ENCODE measurements at places on chromosomes 5 and 9.

DNA sequence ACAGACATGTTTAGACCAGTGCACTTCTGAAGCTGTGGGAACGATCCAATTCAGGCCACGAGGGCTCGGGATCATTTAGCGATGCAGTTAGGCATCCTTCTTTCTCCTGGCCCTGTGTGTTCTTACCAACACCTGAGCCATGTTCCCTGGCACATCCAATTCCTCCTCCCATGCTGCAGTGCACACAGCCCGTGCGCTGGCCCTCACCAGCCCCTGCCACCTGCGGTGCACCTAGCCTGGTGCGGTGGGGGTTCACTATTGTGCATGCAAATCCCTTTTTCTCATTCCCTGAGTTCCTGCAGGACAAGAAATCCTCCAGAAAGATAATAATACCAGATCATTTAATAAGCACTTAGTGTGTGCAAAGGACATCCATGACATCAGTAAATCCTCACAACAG lies 53.5 kb downstream of the NEURL1B start:
- no peaks in the 10 kb centered on the region for H3K36me3 ChIP-seq
- H3K4me1 ChIP-seq: peaks cover 15% of the 10 kb centered on the region
- no peak overlapping the region for H3K4me3 ChIP-seq
- H3K27me3 ChIP-seq: no peaks in the 10 kb centered on the region

- H3K36me3 ChIP-seq: no peaks in the 10 kb centered on the region
- H3K4me3 ChIP-seq: no peak overlapping the region
- DNase-seq: peak; percentile 45
- H3K27me3 ChIP-seq: no peaks in the 10 kb centered on the region
- H3K4me1 ChIP-seq: no peaks in the 10 kb centered on the region
These were observed 177.6 kb upstream of the SMARCA2 start for GRCh38 chr9:1837453-1838084.

GRCh38 chr9:17330097-17330496 lies 195.3 kb downstream of the CNTLN start:
- no peaks in the 10 kb centered on the region for H3K4me1 ChIP-seq
- no peak overlapping the region for H3K4me3 ChIP-seq
- no peaks in the 10 kb centered on the region for H3K27me3 ChIP-seq

- no peaks in the 10 kb centered on the region for H3K36me3 ChIP-seq
- DNase-seq: no peak
- no peaks in the 10 kb centered on the region for H3K4me1 ChIP-seq
- peaks cover 4% of the 10 kb centered on the region for H3K27me3 ChIP-seq
- no peak overlapping the region for H3K27ac ChIP-seq
These were observed 6.2 kb upstream of the TMEM171 start for GRCh38 chr5:73114044-73114688.

DNA sequence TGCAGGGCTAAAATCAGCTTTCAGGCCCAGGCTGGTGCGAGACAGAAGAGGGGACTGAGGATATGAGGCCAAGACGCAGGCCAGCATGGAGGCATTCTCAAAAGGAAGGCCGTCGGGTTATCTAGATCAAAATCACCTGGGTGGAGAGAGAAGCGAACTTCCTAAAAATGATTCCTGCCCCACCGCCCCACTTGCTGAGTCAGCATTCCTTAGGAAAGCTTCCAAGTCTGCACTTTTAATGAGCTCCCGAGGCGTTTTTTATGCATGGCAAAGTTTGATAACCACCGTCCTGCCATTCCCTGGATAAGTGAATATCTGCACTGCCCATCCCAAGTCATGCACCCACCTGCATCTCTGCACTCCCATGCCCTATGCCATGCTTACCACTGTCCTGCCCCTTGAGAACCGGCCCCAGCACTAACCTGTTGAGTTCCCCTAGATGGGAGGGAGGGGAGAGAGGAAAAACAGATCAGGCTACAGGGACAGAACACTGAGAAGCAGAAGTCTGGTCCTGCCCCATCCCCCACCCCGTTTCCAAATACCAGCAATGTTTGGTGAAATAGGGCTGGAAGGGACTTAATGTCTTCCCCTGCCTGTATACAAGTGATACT lies 1.6 kb upstream of the SPOCK1 start:
- H3K27ac ChIP-seq: no peak overlapping the region
- H3K4me1 ChIP-seq: no peaks in the 10 kb centered on the region
- H3K27me3 ChIP-seq: peaks cover 10% of the 10 kb centered on the region
- H3K4me3 ChIP-seq: no peak overlapping the region

- no peak overlapping the region for H3K4me3 ChIP-seq
- no peak overlapping the region for H3K27ac ChIP-seq
- no peaks in the 10 kb centered on the region for H3K4me1 ChIP-seq
- no peaks in the 10 kb centered on the region for H3K36me3 ChIP-seq
These were observed 144.6 kb downstream of the CD180 start for GRCh38 chr5:67052034-67052433.

- H3K27ac ChIP-seq: no peak overlapping the region
- no peaks in the 10 kb centered on the region for H3K4me1 ChIP-seq
- DNase-seq: no peak
- no peak overlapping the region for H3K4me3 ChIP-seq
These were observed 208.8 kb downstream of the SAXO1 start for GRCh38 chr9:18824095-18824666.

GRCh38 chr9:135070198-135070951 lies 17.1 kb upstream of the OLFM1 start:
- H3K4me3 ChIP-seq: no peak overlapping the region
- no peaks in the 10 kb centered on the region for H3K4me1 ChIP-seq
- H3K36me3 ChIP-seq: no peaks in the 10 kb centered on the region
- DNase-seq: no peak

- H3K27me3 ChIP-seq: no peaks in the 10 kb centered on the region
- peak overlapping the region; percentile 97 for H3K4me3 ChIP-seq
- peaks cover 51% of the 10 kb centered on the region for H3K4me1 ChIP-seq
- 0 out of 2 replicates have a peak, but pooled peaks cover 3% of the 10 kb centered on the region for H3K36me3 ChIP-seq
- H3K27ac ChIP-seq: peak overlapping the region; percentile 89
These were observed 2.4 kb downstream of the ANXA6 start for GRCh38 chr5:151154931-151155774.

DNA sequence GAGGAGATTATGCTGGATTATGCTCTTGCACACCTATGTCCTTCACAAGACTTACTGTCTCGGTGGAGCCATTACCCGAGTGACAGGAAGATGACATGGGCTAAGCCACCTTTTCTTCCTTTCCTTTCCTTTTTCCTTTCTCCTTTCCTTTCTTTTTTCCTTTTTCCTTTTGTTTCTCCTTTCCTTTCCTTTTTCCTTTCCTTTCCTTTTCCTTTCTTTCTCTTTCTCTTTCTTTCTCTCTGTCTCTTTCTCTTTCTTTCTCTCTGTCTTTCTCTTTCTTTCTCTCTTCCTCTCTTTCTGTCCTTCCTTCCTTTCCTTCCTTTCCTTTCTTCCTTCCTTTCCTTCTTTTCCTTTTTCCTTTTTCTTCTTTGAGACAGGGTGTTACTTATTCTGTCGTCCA lies 202.5 kb downstream of the ARHGEF28 start:
- H3K27ac ChIP-seq: no peak overlapping the region
- no peaks in the 10 kb centered on the region for H3K4me1 ChIP-seq
- no peaks in the 10 kb centered on the region for H3K27me3 ChIP-seq
- DNase-seq: no peak
- no peaks in the 10 kb centered on the region for H3K36me3 ChIP-seq

- no peak overlapping the region for H3K4me3 ChIP-seq
- no peaks in the 10 kb centered on the region for H3K4me1 ChIP-seq
- no peak for DNase-seq
- no peak overlapping the region for H3K27ac ChIP-seq
- peaks cover 10% of the 10 kb centered on the region for H3K36me3 ChIP-seq
These were observed 39.1 kb downstream of the POC5 start for GRCh38 chr5:75678155-75678554.

DNA sequence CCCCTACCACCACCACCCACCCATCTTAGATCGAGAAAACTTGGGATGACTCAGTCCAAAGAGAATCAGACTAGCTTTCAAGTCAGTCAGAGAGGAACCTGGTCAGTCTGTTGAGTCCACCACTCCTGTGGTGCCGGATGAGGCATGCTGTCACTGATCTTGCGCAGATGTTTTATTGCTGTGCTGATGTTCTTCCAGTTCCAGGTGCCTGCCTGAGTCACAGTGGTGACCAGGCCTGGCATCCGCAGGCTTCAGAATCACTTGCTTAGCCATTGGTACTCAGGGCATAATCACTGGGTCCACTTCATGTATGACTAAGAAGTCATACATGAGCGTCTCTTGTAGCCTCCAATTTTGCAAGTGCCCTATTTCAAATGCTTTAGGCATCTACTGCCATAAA lies 114.1 kb downstream of the MUSK start:
- no peak overlapping the region for H3K4me3 ChIP-seq
- H3K4me1 ChIP-seq: no peaks in the 10 kb centered on the region
- no peak for DNase-seq
- no peak overlapping the region for H3K27ac ChIP-seq

DNA sequence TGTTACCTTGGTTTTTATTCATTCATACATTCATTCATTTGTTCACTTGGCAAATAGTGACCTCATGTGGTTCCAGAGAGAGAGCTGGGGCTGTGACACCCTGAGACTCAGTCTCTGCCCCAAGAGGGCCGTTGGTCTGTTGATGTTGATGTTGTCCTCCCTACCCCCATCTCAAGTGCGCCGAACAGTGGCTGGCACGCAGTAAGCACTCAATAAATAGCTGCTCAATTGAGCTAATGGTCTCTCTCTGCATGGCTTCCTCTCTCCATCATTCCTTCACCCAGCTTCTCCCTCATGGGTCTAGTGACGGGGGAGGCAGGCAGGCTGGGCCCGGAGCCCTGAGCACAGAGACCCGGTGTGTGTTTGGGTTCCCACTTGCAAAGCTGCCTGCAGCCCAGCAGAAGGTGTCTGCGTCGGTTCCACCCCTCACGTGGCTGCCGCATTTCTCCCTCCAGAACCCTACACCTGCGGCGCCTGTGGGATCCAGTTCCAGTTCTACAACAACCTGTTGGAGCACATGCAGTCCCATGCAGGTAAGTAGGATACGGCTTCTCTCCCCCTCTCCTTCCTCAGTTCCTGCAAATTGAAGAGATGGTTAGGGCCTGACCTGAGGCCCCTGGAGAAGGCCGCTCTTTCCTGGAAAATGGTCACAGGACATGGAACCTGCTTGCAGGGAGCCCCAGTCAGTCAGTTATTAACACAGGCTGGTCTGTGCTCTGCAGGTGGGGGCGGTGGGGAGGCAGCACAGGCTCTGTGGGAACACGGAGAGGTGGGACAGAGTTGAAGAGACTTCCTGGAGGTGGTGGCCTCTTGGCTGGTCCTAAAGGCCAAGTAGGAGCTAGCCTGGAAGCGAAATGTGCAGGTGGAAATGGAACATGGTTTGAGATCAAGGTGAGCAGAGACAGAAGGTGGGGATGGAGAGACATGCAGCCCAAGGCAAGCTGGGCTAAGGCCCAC lies 42.0 kb downstream of the AMBP start:
- H3K27ac ChIP-seq: no peak overlapping the region
- no peaks in the 10 kb centered on the region for H3K4me1 ChIP-seq
- no peak for DNase-seq
- H3K4me3 ChIP-seq: no peak overlapping the region
- no peaks in the 10 kb centered on the region for H3K36me3 ChIP-seq

GRCh38 chr9:95065224-95065623 lies 252.3 kb downstream of the FANCC start:
- peaks cover 4% of the 10 kb centered on the region for H3K36me3 ChIP-seq
- H3K27ac ChIP-seq: no peak overlapping the region
- no peaks in the 10 kb centered on the region for H3K4me1 ChIP-seq
- no peaks in the 10 kb centered on the region for H3K27me3 ChIP-seq

DNA sequence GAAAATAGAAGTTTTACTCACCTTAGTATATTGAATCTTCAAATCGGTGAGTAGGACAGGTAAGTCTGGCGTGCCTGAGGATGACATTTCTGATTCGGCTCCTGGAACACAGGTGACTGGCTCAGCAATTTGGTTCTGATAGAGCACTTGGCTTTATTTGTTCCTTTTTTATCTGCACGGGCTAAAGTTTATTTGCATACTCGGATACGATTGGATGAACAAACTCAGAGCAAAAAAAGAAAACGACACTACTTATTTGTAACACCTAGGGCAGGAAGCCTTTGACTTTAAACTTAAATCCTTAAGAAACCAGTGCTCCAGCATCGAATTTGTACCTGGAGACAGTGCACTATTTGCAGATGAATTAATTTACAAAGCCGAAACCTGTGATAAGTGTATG lies at the start of gene ALDH1A1:
ALDH1A1 (minus strand) TSS at position 140 of the 400 bp plus-strand sequence; CDS start at position 87, 53 bp downstream.
- H3K4me1 ChIP-seq: no peaks in the 10 kb centered on the region
- no peak within 1 kb of the TSS for H3K27ac ChIP-seq
- H3K4me3 ChIP-seq: no peak within 1 kb of the TSS
- DNase-seq: no peak

DNA sequence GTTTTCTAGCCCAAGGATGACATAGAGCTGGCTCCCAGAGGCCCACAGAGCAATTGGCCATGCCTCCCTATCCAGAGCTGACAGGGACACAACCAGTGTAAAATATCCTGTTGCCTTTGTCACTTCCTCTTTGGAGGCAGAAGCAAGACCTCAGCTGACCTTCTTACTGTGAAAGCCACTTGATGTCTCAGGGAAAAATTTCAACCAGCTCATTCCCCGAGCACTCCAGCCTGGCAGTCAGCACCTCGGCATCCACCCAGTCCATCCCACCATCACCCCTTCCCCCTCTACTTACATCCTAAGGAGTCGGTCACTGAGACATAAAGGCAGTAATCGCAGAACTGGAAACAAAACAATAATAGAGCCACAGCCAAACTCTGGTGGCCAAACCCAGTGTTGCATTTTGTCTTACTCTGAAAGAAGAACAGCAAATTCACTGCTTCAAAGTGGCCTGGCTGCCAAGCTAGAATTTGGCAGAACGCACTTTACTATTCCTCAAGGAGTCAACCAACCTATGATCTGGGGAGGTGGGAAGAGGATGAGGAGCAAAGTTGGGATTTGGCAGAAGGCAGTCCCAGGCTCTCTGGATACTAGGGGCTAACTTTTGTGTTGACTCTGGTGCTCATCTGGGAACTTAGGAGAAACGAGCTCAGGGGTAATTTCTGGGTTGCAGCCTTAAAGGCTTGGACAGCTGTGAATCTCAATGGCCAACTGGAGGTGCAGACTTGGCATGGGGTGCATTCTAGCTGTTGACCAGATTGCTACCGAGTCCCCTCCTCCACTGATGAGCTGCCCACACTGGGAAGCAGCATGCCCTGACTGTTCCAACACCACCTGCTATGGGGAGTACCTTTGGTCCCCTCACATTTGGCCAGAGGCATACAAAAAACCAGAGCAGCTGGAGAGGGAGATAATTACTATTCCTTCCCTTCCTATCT lies 13.6 kb downstream of the NIPAL4 start:
- H3K4me1 ChIP-seq: no peaks in the 10 kb centered on the region
- H3K36me3 ChIP-seq: peaks cover under 1% of the 10 kb centered on the region
- H3K4me3 ChIP-seq: no peak overlapping the region
- H3K27me3 ChIP-seq: no peaks in the 10 kb centered on the region
- DNase-seq: no peak
- H3K27ac ChIP-seq: no peak overlapping the region
